ENCODE measurements at places on chromosomes 7 and 10.

GRCh38 chr10:70812814-70813213, 2.9 kb upstream of the SGPL1 start:
- DNase-seq = no peak

GRCh38 chr7:142774826-142775225, 4.1 kb downstream of the PRSS2 start:
- DNase-seq = no peak

DNA sequence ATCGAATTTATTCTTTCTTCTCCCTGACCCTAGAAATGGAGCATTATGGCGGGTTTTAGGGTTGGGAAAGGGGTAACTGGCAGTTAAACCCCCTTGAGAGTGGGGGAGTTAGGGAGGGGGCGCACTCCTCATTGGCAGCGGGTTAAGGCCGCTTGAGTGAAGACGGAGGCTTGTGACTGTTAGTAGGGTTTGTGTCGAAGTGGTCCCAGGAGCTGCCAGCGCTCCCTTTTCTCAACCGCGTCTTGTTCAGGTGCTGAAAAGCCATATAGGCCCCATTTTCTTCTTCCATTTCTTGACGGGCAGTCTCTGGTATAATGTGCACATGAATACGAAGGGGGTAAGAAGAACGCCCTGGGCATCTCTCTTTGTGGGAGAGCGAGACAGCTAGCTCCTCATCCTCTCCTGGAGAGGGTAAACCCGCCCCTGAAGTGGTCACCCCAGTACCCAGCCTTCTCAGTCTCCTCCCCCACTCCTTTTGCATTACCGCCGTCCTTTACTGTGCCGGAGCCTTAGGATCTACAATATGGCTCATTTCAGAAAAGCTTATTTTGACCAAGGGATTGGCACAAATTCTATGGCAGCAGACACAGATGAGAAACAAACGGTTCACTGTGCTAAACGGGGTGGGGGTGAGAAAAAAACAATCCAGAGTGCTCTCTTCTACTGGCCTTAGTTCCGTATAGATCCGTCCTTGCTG, 836 bp downstream of the KMT2E start:
- DNase-seq = no peak

GRCh38 chr10:68543004-68543918, 15.9 kb upstream of the SLC25A16 start:
- no peak for DNase-seq

- no peak for DNase-seq
Observed at GRCh38 chr7:157496416-157497275, 159.8 kb downstream of the DNAJB6 start.

- DNase-seq = no peak
Observed at GRCh38 chr7:18494821-18495408, 634 bp upstream of the HDAC9 start.

GRCh38 chr10:124353091-124353815, 65.5 kb downstream of the OAT start:
- DNase-seq = no peak

DNA sequence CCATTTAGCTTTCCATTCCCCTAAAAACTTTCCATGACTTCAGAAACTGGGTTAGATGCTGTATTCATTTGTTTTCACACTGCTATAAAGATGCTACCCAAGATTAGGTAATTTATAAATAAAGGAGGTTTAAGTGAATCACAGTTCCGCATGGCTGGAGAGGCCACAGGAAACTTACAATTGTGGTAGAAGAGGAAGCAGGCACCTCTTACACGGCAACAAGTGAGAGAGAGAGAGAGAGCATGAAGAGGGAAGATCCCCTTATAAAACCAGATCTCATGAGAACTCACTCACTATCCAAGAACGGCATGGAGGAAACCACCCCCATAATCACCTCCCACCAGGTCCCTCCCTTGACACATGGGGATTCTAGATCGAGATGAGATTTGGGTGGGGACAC, 336.8 kb downstream of the TFEC start:
- DNase-seq = no peak

DNA sequence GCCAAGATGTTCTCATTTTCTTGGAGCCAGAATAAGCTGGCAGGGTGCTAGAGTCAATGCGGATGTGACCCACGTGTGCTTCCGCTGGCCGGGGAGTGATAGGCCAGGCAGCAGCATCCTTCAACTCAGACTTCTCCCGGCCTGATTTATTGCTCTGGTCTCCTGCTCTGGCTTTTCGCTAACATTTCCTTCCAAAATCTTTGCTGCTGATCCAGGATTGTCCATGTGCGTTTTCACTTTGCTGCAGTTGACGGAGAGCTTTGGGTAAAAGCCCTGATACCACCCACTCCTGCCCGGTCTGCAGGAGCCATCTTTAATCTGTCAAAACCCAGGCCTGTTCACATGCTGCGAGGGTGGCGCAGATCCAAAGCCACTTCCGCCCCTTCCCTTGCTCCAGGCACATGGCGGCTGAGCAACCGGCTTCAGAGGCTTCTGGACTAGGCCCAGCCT, 106.8 kb downstream of the CYP26A1 start:
- DNase-seq = no peak

DNA sequence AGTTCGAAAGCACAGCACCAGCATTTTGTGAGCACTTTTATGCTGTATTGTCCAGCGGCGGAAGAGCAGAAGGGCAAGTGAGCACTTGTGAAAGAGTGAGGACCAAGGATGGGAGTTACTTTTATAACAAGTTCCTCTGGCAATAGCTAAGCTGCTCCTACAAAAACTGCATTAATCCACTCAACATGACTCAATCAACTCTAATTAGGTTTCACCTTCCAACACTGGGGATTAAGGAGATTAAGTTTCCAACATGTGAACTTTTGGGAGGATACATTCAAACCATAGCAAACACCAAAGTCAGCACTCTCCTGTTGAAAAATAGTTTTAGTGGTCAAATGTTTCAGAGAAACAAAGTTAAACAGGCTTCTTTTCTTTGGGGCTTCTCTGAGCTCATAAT, 844.5 kb downstream of the REEP3 start:
- DNase-seq = peak; percentile 99

DNA sequence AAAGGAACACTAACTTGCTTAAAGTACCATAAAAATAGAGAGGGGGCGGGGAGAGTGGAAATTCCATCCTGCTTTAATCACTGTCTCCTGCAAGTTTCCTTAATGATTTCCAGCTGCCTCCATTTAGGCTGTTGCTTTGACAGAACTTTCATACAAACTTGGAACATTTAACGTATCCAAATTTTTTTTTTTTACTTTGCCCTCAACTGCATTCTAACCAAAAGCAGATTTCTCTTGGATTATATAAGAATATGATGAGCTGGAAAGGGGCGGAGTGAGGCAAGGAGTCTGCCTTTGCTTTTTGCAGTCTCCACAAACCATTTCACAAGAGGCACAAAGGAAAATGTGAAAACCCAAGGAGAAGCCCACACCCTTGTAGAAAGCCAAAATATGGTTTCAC, 46.6 kb upstream of the COL1A2 start:
- no peak for DNase-seq

GRCh38 chr7:153920897-153921296, 131.3 kb upstream of the DPP6 start:
- no peak for DNase-seq

- no peak for DNase-seq
Observed at GRCh38 chr10:75858339-75858738, 426.9 kb downstream of the LRMDA start.

Measured in retinal pigment epithelial cell (primary cell).